Activated T-cell treated with anti-CD3 and anti-CD28 coated beads for 4 hours (primary cell): ENCODE measurements at places on chromosomes 12 and 14.
A peak's percentile ranks its signal among the peaks of the same experiment; 100 is the strongest.

- DNase-seq: no peak
Observed at GRCh38 chr12:121085069-121085468, 46.0 kb upstream of the OASL start.

GRCh38 chr14:48690349-48690748 lies 895.8 kb downstream of the RPS29 start:
- DNase-seq: no peak

DNA sequence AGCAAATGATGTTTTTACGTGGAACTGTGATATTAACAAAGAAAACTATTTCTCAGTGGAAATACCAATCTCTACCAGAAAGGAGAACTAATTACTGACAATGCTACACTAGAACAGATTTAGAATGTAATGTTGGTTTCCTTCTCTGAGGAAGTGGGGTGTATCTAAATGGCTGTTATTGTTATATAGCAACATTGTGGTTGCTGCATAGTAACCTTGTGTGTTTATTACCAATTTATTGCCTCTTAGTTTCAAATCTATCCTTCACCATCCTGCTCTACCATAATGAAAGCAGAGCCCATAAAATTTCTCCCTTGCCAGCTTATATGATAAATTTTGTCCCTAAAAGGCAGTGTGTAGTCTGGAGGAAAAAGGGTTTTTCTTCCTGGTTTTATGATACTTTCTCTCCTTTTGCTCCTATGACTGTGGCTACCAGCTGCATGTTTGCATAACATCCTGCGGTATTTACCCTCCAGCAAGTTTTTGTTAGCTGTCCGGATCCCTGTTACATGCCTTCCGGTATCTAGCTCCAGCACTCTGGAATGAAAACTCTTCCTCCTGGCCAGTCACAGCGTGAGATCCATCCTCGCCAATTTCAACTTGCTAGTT lies 5.7 kb upstream of the KLRK1 start:
- no peak for DNase-seq

DNA sequence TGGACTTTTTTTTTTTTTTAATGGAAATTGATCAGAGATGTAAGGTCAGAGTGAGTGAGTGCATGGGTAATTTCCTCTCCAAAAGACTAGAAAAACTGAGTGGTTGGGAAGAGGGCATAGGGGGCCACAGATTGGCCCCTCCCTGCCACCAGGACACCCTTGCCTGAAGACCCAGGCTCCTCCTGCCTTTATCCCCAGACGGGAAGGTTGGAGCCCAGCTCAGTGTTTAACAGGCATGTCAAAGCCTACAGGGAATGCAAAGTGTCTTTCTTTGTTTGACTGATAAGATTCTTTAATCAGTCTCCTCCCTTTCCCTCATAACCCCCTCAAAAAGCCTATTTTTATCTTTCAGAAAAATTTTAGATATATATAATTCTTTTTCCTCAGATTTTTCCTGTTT lies 50.3 kb downstream of the IRAK3 start:
- no peak for DNase-seq

GRCh38 chr12:39866135-39866534 lies 239.7 kb downstream of the SLC2A13 start:
- no peak for DNase-seq

DNA sequence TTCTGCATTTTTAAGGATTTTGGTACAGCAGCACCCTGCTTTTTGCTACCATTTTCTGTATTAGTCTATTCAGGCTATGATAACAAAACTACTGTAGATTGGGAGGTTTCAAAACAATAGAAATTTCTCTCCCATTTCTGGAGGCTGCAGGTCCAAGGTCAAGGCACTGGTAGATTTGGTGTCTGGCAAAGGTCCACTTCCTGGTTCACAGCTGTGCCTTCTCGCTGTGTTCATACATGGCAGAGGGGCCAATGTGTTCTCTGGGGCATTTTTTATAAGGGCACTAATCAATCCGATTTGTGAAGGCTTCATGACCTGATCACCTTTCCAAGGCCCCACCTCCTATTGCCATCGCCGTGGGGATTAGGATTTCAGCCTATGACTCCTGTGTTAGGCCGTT lies 268.1 kb upstream of the RTL1 start:
- DNase-seq: no peak

GRCh38 chr14:99768381-99768780 lies 24.8 kb upstream of the EML1 start:
- DNase-seq: no peak

DNA sequence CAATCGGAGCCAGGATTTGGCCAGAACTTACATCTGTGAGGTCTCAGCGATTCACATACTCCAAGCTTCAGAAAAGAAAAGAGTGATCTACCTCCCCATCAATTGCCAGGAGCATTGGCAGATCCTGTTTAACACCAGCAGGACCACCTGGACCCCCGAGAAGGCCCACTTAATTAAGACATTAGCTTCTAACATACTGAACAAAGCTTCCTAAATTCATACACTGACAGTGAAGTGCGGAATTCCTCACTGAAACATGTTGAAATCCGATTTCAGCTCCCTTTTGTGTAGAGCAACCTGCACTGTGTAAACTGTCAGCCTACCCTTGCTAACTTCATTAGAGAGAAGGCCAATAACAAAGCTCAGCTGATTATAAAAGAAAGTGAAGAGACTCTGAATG lies 274.0 kb downstream of the NOVA1 start:
- DNase-seq: no peak

DNA sequence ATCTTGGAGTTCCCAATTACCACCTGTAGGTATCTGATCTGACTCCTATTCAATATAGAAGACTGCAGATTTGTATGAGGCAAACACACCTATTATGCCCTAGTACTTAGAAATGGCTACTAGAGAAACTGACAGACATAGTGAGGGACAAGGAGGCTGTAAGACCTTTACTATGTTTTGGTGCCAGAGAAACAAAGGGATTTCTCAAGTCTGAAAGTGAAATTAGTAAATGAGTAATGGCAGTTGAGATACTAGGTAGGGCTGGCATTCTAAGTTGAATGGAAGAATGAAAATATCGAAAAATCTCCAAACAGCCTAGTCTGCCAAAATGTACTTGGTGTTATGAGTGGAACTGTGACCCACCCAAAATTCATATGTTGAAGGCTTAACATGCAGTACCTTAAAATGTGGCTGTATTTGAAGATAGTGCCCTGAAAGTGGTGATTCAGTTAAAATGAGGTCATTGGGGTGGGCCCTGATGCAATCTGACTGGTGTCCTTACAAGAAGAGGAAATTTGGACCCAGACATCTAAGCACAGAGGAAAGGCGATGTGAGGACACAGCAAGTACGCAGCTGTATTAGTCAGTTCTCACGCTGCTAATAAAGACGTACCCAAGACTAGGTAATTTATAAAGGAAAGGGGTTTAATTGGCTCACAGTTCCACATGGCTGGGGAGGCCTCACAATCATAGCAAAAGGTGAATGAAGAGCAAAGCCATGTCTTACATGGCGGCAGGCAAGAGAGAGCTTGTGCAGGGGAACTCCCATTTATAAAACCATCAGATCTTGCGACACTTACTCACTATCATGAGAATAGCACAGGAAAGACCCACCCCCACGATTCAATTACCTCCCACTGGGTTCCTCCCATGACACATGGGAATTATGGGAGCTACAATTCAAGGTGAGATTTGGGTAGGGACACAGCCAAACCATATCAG lies 127.0 kb downstream of the APAF1 start:
- no peak for DNase-seq

GRCh38 chr14:74249433-74250375 lies 10.5 kb downstream of the VSX2 start:
- no peak for DNase-seq

DNA sequence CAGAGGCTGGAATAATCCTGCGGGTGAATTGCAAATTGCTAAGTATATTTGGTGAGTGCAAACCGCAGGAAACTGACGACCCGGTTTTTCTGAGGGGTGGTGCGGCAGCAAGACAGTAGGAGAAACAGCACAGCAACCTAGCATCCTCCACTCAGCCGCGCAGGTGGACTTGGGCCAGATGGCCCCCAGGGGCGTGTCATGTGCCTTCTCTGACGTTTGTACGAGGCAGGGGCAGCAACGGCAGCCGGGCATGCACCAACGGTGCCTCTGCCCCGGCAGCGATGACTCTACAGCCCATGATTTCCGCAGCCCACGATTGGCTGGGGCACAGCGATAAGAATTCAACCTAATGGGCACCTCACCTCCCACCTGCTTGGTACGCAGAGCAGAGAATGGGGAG lies 11.1 kb upstream of the CLEC2A start:
- no peak for DNase-seq

DNA sequence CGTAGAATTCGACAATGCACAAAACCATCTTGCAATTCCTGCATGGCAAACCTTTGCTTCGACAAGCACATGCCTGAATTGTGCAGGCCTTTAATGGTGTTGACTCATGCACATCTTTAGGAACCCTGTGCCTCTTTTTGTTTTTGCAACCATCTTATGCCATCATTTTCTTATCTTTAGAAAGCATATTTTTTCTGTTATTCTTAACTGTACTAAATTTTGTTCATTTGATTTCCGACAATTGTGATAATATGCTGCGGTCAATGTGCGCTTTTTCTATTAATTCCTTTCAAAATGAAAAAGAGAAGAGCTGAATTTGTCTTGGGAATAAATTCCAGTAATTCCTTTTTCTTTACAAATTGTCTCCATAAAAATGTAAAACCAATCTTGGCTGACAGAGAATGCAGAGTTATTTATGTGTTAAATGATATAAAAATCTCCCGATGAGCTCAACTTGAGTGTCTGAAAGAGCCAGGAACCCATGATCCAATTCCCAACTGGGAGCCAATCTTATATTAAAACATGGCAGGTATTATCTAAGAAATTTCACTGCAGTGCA lies 20.1 kb upstream of the CDK17 start:
- no peak for DNase-seq

GRCh38 chr14:90999299-90999698 lies 61.1 kb downstream of the RPS6KA5 start:
- DNase-seq: no peak

DNA sequence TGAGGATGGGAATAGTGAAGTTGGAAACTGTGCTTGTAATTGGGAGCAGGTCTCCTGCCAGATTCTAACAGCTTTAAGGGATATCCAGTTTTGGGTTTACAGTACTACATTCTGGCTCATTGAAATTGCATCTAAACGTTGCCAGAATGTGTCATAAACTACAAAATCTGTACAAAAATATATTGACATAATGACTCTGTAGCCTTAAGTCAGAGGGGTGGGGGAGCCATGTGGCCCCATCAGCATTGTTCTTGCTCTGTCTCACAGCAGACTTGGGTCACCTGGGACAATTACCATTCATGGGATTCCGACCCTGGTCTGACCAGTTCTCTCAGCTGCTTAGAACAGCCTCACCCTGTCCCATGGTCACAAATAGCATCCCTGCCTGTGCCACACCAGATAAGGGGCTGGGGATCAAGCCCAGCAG lies 43.3 kb upstream of the MED13L start:
- DNase-seq: no peak

- DNase-seq: no peak
Observed at GRCh38 chr12:84825149-84825548, 87.5 kb downstream of the SLC6A15 start.

- peak; percentile 23 for DNase-seq
Observed at GRCh38 chr12:38905480-38906351, at the start of gene CPNE8. TSS of gene CPNE8 (minus strand) at chr12:38905591. CDS start at chr12:38905534, 57 bp downstream.

DNA sequence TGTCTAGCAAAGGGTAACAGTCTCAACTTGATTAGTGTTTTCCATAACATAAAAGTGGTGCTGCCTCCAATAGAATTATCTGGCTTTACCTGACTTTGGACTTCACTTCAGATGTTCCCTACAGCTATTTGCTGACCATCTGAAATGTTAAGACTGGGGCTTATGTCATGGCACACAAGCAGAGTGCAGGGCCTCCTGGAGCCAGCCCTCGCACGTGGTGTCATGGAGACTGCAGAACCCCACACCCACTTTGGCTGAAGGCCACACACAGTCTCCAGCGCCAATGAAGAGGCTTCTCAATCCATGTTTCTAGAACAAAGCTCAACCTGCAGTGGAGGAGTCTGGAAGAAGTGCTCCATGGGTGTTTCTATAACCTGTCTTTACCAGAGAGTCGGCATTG lies 169.6 kb upstream of the FRMD6 start:
- DNase-seq: no peak

DNA sequence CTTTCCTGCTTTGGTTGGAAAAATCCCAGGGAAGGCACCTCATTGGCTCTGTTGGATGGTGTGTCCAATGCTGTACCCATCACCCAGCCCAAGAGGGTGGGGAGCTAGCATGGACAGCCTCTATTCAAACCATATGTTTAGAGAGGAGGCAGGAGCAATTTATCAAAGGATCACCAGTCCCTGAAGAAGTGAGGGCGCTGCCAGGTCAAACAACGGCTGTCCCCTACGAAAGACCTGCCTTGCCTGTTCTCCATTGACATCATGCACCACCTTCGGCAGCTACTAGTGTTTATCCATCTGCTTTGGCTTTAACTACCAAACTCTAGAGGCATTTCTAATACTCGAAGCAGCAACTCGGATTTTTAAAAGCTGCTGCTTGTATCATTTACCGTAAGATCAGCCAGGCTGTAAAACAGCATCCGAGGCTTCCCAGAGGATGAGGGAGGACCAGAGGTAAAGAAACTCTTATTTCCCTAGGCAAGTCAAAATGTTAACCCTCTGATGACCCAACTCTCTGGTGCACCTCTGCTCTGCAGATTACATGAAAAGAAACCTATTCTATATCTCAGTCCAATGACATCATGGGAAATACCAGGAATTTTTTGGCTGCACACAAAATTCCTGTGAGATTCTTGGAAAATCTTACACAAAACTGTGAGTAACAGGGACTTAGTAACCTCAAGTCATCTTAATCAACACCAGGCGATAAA lies 720.9 kb upstream of the TBX3 start:
- no peak for DNase-seq

- DNase-seq: peak; percentile 51
Observed at GRCh38 chr12:14723763-14724162, 27.4 kb upstream of the GUCY2C start.

GRCh38 chr14:22463763-22464173 lies 125.3 kb downstream of the DAD1 start:
- no peak for DNase-seq

- DNase-seq: no peak
Observed at GRCh38 chr12:69966409-69966808, 141.4 kb downstream of the MYRFL start.

DNA sequence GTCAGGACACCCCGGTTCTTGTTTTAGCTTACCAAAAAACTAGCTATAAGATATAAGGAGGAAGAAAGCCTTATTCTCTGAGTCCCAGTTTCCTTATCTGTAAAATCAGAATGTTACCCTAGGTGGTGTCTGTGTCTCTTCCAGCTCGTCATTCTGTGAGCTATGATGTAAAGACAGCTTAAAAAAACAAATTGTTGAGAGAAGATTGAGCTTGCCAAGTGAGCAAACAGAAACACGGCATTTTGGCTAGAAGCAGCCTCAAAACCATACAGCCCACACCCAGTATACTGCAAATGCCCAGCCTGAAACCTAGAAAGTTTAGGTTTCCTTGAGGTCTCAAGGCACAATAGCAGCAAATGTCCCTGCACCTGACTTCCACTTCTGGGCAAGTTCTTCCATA lies 151.4 kb downstream of the SSPN start:
- no peak for DNase-seq

GRCh38 chr12:102326982-102327381 lies 129.3 kb upstream of the PMCH start:
- DNase-seq: no peak
